Stimulated activated CD4-positive, alpha-beta T cell treated with anti-CD3 and anti-CD28 coated beads, Interleukin-4, amount 100 ng/mL, for 24 hours (primary cell): ENCODE measurements at places on chromosomes 4 and X.
A peak's percentile ranks its signal among the peaks of the same experiment; 100 is the strongest.

DNA sequence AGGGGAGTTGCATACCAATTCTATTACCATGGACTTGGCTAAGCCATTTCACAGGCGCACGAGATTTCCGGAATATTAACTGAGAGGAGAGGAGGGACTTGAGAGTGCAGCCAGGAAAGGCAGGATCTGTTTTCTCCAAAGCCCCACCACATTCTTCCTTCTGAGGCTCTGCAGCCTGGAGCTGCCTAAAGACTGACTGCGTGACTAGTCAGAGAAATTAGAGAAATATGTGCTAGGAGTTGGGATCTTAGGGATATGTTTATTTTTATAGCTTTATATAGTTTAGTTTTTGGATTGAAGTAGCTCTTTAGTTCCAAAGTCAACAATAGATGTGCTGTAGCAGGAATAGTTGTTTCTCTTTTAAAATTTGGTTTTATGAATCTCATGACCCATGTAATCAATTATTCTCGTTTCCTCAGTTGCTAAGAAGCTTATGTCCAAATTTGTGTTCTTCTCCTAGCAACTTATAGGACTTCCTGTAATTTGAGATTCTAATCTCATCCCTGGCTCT, 300.1 kb upstream of the DDX53 start:
- DNase-seq, result no peak

DNA sequence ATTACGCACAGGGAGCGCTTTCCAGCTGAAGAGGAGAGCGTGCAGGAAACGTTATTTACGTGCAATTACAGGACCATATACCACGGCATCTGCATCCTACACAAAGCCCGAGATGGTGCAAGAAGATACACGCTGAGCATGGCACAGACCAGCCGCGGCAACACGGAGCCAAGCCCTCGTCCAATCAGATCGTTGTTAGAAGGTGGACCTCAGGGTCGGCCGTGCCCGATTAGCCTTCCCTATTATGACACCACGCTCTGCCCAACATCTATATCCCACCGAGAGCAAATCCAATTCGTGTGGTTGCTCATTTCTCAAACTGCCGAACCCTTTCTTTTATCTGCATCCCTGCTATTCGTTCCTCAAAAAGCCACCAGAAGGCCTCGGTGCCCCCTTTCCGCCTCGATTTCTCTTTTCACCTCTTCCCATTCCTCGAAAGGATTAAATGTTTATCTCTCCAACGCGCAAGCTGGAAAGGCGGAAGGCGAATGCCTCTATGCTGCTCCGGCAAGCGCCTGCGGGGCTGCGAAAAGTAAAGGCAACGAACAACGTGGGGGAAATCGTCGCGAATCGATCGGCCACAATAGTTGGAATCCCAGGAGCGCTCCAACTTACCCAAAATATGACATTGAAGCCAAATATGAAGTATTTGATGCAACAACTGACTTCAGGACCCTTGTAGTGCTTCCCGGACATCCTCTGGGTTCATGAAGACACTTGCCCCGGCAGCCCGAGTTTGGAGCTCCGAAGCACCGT, 702 bp downstream of the TSPAN5 start:
- peak; percentile 42 for DNase-seq

DNA sequence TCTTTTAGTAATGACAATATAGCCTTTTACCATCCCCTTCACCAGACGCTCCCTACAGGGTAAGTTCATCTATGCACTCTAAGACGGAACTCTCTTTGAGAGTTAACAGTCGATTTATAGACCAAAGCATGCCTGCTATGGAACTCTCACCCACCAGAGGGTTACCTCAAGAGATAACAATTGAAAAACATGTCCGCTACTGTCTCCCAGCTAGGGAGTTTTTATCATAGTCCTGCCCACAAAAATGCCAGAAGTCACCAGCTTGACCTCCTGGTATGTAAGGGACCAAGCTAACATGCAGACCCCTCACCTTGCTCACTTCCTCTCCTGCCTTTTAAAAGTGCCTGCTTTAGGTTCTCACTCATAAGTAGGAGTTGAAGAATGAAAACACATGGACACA, 16.7 kb upstream of the YTHDC1 start:
- no peak for DNase-seq

- DNase-seq, result no peak
Measured at GRCh38 chrX:150036181-150036580, 97.9 kb upstream of the EOLA2 start.

DNA sequence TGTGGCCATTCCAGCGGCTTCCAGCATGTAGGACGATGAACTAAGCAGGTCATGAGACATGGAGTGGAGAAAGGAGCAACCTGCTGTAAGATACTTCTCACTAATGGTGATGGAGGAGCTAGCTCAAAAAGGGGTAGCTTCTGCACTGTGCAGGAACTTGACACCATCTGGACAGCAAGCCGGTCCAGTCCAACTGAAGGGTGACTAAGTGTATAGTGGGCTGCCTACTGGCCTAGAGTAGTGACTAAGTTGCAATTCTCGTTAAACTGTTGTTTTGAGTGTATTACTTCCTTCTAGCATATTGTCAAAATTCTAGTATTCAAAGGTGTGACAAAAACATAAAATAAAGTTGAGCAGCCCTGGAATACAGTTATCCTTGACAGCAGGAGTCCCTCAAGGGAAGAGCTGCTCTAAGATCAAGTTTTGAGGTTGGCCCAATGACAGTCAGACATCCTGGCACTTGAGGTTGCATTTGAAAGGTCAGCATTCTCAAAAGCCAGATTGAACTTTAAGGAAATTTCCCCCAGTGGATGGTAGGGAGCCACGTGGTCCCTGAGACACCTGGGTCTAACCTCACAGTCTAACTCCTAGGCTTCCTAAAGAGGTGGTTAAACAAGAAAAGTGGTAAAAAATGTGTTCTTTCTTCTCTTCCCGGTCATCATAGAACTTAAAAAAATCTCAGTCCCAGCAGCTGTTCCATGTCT, 8.0 kb downstream of the CETN2 start:
- DNase-seq, result no peak

GRCh38 chr4:138802499-138802898, 213.1 kb upstream of the NOCT start:
- DNase-seq, result no peak

DNA sequence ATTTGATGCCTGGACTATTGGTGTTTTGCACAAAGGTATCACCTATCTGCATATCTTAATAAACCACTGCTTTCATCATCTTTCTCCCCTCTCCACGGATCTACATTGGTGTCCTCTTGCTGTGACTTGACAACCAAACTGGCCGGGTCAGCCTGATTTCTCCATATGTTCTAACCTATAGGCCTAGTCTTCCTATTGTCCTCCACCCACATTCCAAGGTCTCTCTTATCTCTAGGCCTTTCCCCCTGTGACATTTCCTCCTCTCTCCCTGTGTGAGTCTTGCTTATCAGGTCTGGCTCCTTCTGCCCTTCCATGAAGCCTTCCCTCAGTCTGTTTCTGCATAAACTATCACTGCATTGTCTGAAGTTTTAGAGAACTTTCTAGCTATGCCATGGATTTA, 33.7 kb downstream of the ARHGAP24 start:
- DNase-seq, result no peak

- DNase-seq, result no peak
Measured at GRCh38 chrX:30010471-30010870, 204.9 kb upstream of the MAGEB2 start.

GRCh38 chrX:123962006-123962467, 531 bp downstream of the STAG2 start:
- no peak for DNase-seq

DNA sequence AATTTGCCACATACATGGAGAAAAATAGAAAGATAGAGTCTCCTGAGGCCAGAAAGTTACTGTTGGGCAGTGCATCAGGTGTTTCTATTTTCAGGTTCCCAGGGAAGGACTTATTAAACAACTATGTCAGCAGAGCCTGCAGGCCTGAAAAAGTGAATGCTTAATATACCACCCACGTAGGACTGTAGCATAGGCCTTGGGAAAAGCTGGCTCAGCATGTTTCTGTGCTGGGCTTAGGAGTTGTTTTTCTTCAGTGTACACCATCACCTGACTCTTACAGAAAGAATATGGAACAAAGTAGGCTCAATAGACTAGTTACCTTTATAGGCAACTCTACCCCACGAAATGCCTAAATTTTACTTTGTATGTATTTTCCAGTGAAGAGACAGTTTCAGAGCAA, 1385.9 kb downstream of the FAM133A start:
- DNase-seq, result no peak

DNA sequence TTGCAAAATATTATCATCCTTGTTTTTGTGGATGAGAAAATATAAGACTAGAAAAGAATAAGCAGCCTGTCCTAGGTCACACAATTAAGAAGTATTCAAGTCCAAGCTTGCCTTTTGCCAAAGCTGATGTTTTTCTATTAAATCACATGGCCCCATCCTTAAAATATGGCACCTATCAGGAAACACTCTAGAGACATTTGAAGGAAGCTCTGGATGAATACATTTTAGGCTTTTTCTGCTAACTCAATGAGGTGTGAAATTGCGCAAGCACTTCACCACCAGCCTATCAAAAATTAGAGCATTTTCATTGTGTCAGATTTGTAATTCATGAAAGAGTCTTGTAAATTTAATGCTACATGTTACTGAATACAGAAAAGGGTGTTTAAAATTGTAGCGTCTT, 251.1 kb upstream of the MAD2L1 start:
- no peak for DNase-seq

- no peak for DNase-seq
Measured at GRCh38 chr4:100977274-100977673, 370.1 kb downstream of the PPP3CA start.

GRCh38 chr4:98539741-98540140, 118.7 kb downstream of the TSPAN5 start:
- no peak for DNase-seq

DNA sequence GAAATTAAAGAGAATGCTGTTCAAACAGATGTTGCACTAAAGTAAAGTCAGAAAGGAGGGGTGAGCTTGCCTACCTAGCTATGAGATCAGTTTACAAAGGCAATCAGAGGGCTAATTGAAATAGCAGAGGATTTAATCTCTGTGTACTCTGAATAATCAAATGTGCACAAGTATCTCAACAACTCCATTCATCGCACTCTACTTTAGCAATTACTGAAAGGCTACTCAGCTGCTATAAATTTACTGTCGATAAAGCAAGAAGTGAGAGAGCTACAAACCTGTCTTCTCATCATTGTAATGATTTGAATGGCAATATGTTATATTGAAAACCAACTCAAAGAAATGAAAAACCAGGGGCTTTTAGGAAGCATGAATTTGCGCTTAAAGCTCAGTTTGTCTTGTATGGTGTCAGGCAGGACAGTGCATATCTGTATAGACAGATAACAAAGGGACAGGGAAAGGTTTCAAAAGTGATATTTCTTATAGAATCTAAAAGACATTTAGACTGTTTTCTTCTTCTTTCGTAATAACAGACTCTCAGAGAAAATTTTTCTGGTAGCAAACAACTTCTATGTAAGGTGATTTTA, 34.8 kb downstream of the GC start:
- DNase-seq, result no peak

DNA sequence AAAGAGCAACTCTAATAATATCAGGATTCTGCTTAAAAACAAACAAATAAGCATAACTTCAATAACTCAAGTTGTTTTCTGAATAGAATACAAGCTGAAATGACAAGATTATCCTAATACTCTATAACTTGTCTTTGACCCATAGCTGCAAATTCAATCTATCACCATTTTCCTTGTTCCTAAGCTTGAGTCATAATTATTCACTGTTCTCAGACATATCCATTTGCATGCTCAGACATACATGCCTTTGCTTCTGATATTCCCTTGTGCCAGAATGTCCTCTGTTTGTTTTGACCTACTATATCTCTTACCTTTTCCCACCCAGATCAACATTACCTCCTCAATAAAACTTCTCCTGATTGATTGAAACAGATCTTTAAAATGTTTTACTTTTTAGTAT, 109.7 kb downstream of the SNCA start:
- DNase-seq, result no peak

GRCh38 chr4:85381968-85382367, 93.0 kb upstream of the ARHGAP24 start:
- no peak for DNase-seq

- DNase-seq, result no peak
Measured at GRCh38 chr4:27218013-27218412, 357.4 kb downstream of the STIM2 start.

DNA sequence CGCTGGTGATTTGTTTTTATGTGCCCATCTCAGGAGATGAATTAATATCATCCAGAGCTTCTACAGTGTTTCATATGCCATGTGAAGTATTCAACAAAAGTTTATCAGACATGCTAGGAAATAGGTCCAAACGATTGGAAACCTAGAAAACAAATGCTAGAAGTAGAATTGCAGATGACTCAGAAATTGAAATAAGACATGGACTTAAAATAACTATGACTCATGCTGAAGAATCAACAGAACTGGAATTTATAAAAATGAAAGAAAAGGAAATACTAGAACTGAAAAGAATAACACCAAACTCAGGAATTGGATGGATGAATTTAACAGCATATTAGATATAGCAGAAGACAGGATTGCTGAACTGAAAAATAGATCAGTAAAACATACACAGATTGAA, 172.7 kb upstream of the GIMD1 start:
- no peak for DNase-seq

- peak; percentile 92 for DNase-seq
Measured at GRCh38 chr4:1351854-1352566, 5.0 kb downstream of the UVSSA start.

DNA sequence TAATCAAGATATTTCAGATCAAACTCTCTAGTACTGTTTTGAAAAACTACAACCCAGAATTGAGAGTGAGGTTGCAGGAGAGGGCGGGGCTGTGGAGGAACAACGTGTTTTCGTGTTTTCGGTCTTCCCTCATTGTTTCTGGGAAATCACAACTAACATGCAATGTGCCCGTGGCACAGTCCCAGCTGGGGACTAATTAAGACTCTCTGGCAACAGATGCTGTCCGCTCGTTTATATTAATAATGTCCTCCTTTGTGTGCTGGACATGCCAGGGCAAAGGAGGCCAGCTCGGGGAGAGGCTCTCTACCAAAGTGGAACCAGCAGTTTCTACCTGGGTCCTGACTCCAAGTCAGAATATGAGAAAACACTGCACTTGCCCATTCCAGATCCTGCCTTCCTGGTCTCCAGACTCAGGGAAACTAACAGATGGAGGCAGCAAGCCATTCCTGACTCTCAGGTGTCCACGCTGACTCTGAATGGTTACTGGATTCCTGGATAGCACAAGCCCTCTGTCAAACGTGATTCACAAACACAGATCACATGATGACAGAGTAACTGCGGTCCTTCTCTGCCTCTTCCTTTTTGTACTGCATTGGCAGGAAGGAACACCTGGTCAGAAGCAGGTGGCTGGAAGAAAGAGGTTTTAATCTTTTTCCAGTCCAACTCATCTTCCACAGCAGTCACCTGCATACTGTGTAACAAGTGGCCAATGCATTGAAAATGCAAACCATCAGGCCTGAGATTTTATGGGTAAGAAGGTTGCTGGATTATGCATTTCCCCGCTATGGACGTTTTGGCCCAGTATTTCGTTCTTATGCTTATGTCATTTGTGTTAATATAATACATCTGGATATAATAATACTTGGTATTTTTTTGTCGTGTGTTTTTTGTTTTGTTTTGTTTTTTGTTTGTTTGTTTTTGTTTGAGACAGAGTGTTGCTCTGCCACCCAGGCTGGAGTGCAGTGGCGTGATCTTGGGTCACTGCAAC, 65.0 kb downstream of the COQ2 start:
- DNase-seq, result peak; percentile 74
